GM13976 (cell line): ENCODE measurements at places on chromosomes 3 and 15.

DNA sequence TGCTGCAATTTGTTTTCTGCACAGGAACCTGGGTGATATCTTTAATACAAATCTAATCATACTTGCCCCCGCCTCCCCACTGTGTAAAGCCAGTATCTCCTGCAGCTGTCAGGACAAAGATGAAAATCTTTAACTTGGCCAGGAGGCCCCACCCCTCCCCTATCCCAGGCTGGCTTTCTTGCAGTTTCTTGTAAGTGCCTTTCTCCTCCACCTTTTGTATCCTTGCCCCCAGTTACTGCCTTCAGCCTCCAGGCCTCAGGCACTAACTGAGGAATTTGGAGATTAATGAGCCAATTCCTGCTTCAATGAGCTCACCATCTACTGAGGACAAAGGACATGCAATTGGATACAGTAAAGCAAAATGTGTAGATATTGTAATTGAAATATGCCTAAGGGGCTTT, 6.5 kb downstream of the GCSAM start:
- no peak for DNase-seq

DNA sequence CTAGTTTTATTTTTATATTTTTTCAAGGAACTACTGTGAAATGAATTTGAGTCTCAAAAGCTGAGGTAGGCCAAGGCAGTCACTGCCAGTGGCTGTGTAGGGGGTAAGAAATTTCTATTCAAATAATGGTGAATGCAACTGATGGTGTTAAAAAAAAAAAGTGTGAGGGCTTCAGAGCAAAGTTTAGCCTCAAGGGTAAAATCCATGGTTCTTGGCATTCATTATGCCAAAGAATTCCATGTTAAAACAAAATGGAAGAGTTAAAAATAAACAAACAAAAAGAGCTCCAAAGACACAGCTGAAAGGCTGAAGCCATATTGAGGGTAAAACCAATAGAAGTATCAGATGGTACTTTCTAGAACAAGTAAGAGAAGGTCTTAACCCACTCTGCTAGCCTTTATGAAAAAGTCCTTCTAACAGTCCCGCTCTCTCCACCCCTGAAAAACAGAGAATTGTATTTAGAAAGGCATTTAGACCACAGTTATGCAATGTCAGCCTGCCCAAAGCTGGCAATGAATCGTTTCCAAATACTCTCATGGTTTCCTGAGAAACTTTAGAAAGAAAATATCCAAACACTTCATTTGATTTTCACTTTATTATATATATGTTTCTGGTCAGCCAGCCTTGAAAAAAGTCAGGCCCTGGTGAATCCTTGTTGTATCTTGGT, 158.4 kb upstream of the GMNC start:
- DNase-seq: no peak

DNA sequence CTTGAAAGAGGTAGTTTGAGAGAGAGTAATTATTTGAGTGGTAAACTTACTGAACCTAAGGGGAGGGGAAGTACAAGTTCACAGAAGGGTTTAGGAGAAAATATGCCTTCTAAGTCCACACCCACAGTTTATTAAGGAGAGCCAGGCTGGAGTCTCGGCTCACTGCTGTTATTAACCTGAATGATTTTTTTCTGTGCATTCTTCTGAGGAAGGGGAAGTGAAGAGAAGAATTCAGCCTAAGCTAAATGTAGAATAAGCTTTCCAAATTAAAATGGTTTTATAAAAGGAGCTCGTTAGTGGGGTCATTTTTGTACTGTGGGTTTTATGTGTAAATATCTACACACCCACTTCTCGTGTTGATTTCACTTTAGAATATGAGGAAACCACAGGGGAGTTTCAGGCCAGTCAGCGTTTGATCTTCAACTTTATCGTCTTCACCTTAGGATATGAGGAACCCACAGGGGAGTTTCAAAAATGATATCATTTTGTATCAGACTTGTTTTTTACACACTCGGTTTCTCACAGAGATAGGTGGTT, 1.5 kb downstream of the WHAMM start:
- DNase-seq: no peak

DNA sequence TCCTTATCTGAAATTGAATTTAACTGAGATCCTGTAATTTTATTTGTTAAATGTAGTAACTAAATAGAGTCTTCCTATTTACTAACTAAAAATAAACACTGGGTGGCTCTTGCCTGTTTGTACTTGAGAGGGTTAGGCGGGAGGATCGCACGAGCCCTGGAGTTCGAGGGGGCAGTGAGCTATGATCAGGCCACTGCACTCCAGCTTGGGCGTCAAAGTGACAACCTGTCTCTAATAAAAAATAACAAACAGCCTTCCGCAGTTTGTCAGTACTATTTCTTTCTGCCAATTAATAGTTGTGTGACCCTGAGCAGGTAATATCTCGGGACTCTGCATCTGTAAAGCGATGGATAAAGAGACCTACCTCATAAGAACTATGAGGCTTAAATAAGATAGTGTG, 768 bp upstream of the PDE12 start:
- no peak for DNase-seq

GRCh38 chr3:186214670-186215069, 105.8 kb upstream of the ETV5 start:
- DNase-seq: no peak

- DNase-seq: peak; percentile 1
Measured at GRCh38 chr3:173993299-173993698, 595.8 kb downstream of the NLGN1 start.

DNA sequence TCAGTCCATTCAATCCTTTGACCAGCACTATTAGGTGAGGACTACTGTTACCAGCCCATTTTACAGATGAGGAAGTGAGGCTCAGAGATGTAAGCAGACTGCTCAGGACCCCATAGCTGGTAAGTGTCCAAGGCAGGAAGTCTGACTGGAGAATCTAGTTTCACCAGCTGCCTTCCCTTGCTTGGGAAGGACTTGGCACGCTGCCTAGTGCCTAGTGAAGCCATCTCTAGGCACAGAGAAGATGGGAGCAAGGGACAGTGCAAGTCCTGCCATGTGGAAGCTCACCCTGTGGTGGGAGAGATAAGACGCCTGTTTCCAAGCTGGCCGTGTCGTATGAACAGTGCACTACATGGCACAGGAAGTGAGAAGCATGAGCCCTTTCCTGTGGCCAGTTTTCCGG, 111.8 kb upstream of the TMC3 start:
- no peak for DNase-seq

- DNase-seq: no peak
Measured at GRCh38 chr3:151228666-151229040, 25.6 kb upstream of the GPR171 start.

GRCh38 chr3:114827495-114827894, 319.6 kb downstream of the ZBTB20 start:
- peak; percentile 23 for DNase-seq

GRCh38 chr3:10310578-10310977, 10.3 kb downstream of the SEC13 start:
- DNase-seq: no peak

- no peak for DNase-seq
Measured at GRCh38 chr15:38531509-38531908, 33.1 kb downstream of the RASGRP1 start.

DNA sequence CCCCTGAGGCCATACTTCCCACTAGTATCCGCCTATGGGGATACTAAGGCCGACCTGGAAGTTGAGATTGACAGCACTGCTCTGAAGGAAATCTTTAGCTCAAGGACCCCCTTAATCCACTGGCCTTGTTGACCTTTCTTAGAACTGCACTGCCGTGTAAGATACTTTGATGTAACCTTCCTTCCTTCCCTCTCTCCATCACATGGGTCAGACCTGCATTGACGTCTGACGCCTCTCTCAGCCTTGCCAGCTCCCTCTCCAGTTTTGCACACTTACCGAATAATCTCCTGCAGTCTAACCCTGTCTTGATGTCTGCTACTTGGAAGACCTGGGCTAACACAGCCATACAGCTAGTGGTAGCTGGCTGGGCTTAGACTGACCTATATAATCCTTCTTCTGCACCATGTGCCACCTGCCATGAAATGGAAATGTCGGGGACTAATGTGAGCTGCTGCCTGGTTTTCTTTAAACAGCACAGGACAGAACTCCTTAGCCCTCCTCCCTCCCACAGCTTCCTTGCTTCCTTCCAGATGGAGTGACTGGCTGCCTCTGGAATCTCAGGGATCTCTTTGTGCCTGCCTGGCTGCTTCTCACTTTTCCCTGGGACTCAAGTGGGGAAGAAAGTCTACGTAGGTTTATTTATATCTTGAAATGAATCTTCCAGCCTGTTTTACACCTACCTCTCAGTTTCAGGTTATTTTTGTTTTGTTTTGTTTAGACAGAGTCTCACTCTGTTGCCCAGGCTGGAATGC, 39.2 kb upstream of the HERC1 start:
- DNase-seq: no peak

DNA sequence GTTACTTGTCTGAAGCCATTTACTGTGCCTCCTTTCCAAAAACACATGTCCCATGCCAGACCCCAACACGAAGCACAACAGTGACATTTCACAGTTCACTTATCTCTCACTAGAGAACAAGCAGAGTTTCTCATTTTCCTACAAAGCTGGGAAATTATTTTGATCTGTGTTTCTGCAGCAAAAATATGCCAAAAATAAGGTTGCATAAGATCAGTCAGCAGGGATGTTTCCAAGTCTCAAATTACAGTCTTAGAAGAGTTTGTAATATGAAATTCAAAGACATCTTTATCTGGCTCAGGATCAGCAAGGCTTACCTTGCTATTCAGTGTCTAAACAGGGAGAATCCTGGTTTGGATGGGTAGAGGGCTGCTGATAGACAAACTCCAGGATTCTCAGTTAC, 75.5 kb downstream of the GJD2 start:
- DNase-seq: no peak

- no peak for DNase-seq
Measured at GRCh38 chr15:78822514-78822913, 11.2 kb upstream of the ADAMTS7 start.

- DNase-seq: no peak
Measured at GRCh38 chr3:124033360-124034015, 41.6 kb upstream of the ROPN1 start.

DNA sequence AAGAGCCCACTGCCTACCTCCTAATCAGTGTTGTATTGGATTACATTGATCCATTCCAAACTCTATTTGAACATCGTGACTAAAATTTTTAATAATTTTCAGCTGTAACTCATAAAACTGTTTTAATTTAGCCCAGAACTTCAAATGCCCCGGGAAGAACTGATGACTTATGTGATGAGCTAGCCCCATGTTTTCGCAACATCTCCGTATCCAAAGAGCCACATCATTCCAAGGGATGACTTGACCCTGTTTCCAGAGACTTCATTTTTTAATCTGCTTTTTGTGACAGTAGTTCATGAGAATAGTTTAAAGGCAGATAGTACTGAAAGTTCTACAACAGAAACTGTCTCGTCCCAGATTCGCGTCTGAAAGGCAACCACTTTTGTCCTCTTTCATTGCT, 97.4 kb downstream of the STAC start:
- no peak for DNase-seq
